T-cell (primary cell): ENCODE measurements at places on chromosomes 5 and 9. TPM values are rescaled to one million over a fixed set of nuclear protein-coding genes. Genes with fewer than 3 reads are reported as not detected.

DNA sequence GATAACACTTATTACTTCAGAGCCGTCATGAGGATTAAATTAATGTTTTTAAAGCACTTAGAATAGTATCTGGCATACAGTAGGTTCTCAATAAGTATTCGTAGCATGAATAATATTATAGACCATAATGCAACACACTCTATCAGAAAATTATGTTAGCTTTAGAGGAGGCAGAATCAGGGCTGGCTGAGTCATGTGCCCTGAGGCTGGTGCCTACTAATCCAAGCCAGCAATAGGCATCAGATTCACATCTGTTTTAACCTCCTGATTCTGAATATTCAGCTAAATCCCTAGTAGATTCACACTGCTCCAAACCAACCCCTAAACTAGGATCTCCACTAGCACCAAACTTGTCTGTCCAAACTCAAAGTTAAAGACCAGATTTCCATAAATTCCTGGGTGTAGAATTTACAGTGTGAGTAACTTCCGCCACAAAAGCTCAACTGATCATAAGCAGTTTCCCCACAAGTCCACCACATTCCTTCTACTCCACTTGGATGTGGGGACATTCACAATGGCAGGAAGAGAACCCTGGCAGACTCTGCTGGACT is 170.0 kb upstream of the DAPK1 start:
- DNase-seq: no peak

Gene OLFML2A
- 0.13 TPM for total RNA-seq

DNA sequence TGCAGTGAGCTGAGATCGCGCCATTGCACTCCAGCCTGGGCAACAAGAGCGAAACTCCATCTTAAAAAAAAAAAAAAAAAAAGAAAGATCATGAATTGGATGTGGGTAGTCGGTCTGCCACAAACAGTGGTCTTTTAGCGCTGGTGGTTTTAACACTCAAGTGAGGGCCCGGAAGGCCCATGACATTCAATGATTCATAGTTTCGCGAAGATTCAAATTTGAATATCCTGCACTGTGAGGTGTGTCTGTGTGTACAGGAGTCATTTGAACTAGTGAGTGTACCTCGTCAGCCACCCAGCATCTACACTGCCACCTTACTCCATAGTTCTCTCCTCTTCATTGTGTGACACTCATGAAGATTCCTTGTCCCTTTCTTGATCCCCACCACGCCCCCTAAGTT is 41.3 kb downstream of the CFAP77 start:
- DNase-seq: peak; percentile 27

DNA sequence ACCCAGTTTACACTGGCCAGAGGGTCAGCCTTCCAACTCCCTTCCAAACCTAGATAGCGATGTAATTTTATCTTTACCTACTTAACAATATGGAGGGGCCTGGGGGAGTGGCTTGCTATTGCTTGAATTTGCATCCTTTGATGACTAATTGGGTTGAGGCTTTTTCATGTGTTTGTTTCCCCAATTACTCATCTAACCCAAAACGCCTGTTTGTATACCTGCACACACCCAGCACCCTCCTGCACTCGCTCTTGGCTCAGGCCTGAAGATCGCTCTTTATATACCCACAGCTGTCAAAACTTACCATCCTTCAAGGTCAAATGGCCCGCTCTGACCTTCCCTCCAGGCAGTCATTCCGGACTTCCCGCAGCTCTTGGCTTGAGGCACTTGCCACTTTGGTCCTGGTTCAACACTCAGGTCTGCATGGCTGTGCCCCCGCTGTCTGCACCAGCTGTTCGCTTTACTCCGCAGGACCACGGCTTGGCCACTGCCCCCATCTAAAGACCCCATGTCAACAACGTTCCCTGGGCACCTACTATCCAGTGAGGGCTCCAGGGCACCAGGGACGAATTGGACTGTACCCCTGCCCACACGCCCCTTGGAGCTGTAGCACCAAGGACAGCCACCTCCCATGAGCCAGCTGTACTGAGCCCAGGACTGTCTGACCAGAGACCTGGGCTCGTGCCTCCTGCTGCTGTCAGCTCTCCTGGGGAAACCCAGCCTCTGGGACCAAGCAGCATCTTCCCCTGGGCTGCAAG is 76.1 kb upstream of the ADAMTS2 start:
- DNase-seq: no peak

DNA sequence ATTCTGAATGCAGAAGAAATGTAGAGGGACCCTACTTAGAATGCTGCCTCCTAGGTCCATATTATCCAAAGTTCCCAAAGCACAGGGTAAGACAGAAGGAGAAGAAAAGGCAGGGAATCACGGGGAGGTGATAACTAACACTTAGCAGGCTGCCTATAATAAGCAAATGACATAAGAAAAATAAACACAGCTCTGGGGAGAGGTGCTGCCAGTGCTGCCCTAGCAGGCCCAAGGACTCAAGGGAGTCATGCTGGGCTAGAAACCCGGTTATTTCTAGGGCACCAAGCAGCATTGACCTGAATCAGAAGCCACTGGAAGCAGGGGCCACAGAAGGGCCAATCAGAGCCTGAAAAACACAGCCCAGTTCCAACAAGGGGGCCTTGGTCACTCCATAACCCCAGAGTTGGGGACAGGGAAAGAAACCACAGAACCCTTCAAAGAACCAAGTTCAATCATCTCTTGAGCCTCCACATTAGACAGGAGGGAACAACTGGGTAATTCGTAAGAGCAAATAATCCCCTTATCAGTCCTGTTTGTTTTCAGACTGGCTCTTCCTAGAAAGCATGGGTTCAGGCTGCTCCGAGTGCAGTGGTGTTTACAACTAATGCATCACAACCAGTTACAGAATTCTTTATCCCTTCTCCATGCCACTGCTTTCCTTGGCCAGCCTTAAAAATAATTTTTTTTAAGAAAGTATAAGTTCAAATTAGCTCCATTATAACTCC is 24.0 kb downstream of the NRG2 start:
- DNase-seq: no peak

DNA sequence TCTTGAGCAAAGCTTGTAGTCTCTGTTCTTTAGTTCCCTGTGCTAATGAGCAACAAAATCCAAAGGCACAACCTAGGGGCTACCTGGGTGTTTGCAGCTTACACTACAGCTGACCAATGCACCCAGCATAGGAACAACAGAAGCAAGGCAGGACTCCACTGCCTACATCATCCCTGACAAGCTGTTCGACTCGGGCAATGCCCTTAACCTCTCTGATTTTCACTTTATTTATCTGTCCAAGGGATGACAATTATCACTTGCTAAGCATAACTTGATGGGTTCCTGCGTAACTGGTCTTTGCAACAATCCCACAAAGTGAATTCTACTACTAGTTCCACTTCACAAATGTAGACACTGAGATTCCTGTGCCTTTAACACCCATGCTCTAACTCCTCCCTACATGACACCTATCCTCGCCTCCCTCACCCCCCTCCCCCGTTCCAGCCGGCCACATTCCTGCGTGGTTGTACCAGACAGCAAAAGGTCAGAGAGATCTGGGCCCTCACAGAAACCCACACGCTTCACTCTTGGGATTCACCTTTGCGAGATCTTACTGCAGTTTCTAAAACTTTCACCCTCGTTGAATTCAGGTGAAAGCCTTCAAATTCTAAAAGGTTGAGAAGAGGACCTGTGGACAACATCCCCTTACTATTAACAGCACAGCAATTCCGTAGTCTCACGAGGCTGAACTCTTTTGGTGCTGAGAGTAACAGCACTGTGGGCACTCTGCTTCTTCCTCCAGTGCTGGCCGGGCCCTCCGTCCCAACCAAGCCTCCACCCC is 995 bp downstream of the IPPK start:
- DNase-seq: no peak

GRCh38 chr5:39547553-39548154 is 122.9 kb upstream of the DAB2 start:
- no peak for DNase-seq

GRCh38 chr5:1772634-1773033 is 27.0 kb downstream of the MRPL36 start:
- no peak for DNase-seq

DNA sequence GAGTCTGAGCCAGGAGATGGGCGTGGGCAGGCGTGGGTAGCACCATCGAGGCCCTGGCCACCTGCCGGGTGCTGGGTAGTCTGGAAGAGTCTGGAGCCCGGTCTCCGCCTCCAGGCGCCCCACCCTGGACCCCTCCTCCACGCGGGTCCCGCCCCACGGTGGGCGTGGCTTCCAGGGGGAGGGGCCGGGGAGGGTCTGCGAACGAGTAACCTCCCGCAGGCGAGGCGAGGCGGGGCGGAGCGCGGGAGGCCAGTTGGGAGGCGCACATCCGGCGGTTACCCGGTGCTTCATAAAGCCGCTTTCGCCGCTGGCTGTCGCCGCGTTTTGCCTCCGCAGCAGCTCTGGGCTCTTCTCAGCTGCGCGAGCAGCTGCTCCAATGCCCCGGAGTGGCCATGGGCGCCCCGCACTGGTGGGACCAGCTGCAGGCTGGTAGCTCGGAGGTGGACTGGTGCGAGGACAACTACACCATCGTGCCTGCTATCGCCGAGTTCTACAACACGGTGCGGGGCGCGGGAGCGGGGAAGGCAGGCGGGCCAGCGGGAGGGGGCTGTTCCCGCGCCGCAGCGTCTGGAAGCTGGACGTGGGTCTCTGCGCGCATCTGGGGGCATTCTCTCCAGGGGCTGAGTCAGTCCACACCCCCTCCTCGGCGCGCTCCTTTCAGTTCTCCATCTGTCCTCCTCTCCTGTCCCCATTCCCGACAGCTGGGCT is at the start of gene ACER2:
Gene ACER2 (plus strand): TSS at position 317 of the 708 bp plus-strand sequence. CDS start 76 bp downstream, at position 393.
- DNase-seq: peak; percentile 95

DNA sequence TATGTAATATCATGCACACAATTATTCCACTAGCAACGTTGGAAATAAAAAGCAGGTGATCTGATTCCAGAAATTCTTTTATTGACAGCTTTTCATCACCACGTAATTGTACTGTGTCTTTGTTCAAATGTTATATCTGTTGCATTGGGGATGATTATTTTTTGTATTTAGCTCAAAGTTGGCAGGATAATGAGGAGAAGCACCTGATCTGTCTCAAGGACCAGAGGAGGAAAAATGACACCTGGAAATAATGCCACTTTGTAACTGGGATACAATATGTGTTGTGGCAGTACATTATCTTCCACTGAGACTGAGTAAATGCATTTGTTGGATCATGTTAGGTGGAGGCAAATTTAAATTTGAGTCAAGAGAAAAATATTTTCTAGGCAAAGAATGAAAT is 1298.8 kb upstream of the CDH6 start:
- DNase-seq: no peak

DNA sequence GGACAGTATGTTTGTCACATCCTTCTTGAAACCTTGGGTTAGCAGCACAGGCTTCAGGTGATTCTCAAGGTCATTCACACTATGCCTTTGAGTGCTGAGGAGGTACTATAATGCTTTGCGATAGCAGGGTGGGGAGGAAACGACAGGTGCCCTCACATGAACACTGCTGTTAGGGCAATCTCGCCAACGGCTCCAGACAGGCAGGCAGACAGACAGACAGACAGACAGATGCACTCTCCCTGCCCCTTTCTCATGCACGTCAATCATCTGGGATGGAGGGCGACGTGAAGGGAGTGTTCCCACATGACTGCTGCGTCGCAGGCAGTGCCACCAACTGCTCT is 82.9 kb downstream of the RAPGEF1 start:
- DNase-seq: peak; percentile 35

Gene SHISAL2B
- total RNA-seq: not detected

Gene SPATA31A3
- not detected for total RNA-seq

GRCh38 chr5:1771149-1772065 is 28.2 kb downstream of the MRPL36 start:
- DNase-seq: no peak

- no peak for DNase-seq
These were observed 673.4 kb downstream of the KCTD16 start for GRCh38 chr5:144844086-144844485.

- DNase-seq: no peak
These were observed 176.3 kb upstream of the SEMA6A start for GRCh38 chr5:116750631-116751580.

Gene SNX2
- 47.8 TPM for total RNA-seq

DNA sequence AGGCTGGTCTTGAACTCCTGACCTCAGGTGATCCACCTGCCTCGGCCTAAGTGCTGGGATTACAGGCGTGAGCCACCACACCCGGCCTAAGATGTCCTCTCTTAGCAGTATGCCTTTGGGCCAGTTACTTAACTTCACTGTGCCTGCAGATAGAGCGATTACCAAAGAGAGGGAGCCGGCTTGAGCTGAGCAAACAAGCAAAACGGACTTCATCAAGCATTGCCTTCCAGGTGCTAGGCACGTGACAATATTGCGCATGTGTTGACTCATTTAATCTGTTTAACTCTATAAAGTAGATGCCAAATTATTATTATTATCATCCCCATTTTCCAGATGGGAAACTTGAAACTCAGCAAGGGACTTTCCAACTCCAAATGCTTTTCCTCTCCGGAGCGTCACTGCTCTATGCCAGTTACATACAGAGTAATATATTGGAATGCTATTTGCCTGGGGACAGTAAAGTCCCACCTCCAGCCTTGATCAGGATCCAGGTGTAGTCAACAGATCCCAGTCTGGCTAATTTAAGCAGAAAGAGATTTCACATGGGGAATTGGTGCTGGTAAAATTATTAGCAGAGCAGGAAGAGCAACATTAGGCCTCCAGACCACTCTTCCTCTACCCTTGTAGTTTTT is 5.6 kb upstream of the C9orf152 start:
- DNase-seq: no peak

DNA sequence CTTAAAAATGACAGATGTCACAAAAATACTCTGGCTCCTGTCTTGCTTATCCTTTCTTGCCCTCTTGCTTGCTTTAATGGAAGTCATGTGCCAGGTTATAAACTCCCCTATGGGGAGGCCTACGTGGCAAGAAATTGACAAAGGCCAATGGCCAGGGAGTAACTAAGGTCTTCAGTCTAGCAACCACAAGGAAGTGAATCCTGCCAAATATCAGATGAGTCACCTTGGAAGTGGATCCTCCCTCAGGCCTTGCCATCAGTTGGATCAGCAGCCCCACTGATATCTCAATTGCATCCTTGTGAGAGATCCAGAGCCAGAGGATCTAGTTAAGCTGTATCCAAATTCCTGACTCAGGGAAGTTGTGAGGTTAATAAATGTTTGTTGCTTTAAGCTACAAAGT is 82.8 kb downstream of the CAAP1 start:
- DNase-seq: no peak

- DNase-seq: no peak
These were observed 93.2 kb downstream of the PAX5 start for GRCh38 chr9:36940881-36941280.

- no peak for DNase-seq
These were observed 3.2 kb downstream of the ZNF366 start for GRCh38 chr5:72503888-72504491.

GRCh38 chr9:22279636-22280035 is 167.0 kb upstream of the DMRTA1 start:
- DNase-seq: no peak

Gene FAT2
- not detected for total RNA-seq

DNA sequence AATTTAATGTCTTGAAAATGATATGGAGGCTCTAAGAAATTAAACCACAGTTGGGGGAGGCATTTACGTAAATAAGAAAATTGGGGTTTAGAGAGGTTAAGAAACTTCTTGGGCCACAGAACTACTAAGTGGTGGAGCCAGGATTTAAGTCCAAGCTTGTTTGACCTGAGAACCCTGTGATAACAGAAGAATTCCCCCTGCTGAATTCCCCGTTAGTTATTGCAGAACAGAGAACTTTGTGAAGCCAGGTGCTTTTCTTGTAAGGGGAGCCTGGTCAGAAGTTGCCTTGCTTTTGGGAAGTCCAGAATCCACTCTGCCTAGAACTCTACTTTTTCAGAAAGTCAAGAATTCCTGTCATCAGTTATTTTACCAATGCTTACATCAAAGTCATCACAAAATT is 309.3 kb upstream of the SEMA6A start:
- DNase-seq: no peak

GRCh38 chr5:109102096-109102690 is 307.6 kb downstream of the PJA2 start:
- no peak for DNase-seq

- DNase-seq: no peak
These were observed 104.0 kb upstream of the BNC2 start for GRCh38 chr9:16974436-16974835.
